ENCODE measurements at places on chromosomes 5 and 9.

GRCh38 chr5:160363660-160364395 lies 6.6 kb downstream of the C1QTNF2 start:
- peak; percentile 72 for DNase-seq

- no peak for DNase-seq
These were observed 9.8 kb downstream of the CKMT2 start for GRCh38 chr5:81242906-81243436.

- DNase-seq, result no peak
These were observed 468.4 kb upstream of the CDH6 start for GRCh38 chr5:30725073-30725472.

GRCh38 chr9:121185178-121185745 lies 16.4 kb downstream of the RAB14 start:
- no peak for DNase-seq

DNA sequence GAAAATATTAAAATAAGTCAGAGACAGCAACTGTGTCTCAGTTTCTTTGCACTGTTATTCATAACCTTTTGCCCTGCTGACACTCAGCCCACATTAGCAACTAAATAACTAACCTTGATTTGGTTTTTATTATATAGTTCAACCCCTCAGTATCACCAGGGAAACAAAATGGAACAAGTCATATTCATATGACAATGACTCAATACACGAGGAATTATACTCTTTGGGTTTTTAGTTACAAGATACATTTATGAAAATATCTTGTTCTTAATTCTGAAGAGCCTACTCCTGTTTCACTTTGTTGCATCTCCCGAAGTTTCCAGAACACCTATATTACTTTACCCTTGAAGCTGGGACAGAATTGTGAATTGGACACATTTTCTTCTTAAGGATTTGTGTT lies 845.4 kb downstream of the EFNA5 start:
- no peak for DNase-seq
